ENCODE measurements at places on chromosomes 16 and 17.

- no peak for DNase-seq
These were observed 5.3 kb downstream of the PRR15L start for GRCh38 chr17:47952171-47953021.

- peak; percentile 9 for DNase-seq
These were observed 615 bp downstream of the PHKG2 start for GRCh38 chr16:30748634-30749445.

- no peak for DNase-seq
These were observed 6.2 kb downstream of the ATP6V0D1 start for GRCh38 chr16:67474551-67475455.

- DNase-seq, result no peak
These were observed 126.2 kb downstream of the MRM1 start for GRCh38 chr17:36727577-36727976.

GRCh38 chr16:69834807-69835466 is 72.8 kb downstream of the WWP2 start:
- DNase-seq, result no peak

GRCh38 chr16:82582975-82583374 is 43.8 kb upstream of the CDH13 start:
- DNase-seq, result no peak

- DNase-seq, result no peak
These were observed 61.5 kb downstream of the PCTP start for GRCh38 chr17:55812323-55812722.

DNA sequence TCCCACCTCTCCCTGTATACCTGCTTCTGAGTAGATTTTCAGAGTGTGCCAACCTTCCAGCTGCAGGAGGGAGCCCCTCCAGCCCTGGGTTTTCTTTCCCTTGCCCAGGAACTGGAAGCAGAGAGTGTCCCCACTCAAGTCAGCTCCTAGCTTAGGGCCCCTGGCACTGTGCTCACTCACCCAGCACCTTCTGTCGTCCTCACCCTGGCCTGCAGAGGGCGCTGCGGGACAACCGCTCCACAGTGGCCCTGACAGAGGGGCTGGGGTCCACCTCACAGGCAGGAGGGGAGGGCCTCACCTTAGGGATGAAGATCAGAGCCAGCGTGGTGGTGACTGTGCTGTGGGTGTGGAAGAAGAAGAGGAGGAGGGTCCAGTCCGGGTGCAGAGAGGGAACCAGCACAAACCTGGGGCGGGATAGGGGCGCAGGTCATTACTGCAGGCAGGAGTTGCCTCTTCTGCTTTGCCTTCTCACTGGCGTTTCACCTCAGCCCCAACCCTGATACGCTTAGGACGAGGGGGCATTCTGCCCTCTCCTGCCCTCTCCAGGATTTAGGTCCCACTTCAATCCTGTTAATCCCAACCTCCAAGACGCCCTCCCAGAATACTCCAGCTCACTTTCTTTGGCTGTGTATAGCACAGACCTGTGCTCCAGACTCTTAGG is 10.0 kb downstream of the GPR179 start:
- no peak for DNase-seq

GRCh38 chr17:43528319-43528987 is 17.7 kb downstream of the ETV4 start:
- no peak for DNase-seq

GRCh38 chr16:69069504-69069903 is 35.9 kb upstream of the HAS3 start:
- no peak for DNase-seq

- peak; percentile 90 for DNase-seq
These were observed 23.8 kb downstream of the COTL1 start for GRCh38 chr16:84593825-84594724.

GRCh38 chr17:9924735-9925191 is 19.7 kb upstream of the RCVRN start:
- DNase-seq, result no peak

DNA sequence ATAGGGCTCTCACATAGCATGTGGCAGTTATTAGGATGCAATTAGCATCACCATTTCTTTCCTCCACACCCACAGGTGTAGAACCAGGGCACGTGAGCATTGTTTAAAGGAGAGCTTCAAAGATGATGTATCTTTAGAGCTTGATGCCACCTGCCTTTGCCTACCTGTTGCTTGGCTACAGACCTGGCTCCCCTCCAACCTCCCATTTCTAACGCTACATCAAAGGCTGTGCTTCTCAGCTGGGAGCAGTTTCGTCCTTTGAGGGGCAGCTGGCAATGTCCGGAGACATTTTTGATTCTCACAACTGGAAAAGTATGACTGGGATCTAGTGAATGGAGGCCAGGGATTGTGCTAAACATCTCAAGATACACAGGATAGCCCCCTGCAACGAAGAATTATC is 78.5 kb upstream of the CLEC3A start:
- no peak for DNase-seq

- DNase-seq, result no peak
These were observed 8.7 kb downstream of the VASN start for GRCh38 chr16:4380119-4381063.

GRCh38 chr17:73552300-73553048 is 91.8 kb downstream of the SDK2 start:
- DNase-seq, result no peak

- peak; percentile 80 for DNase-seq
These were observed 493 bp downstream of the PLSCR3 start for GRCh38 chr17:7393613-7394451.

DNA sequence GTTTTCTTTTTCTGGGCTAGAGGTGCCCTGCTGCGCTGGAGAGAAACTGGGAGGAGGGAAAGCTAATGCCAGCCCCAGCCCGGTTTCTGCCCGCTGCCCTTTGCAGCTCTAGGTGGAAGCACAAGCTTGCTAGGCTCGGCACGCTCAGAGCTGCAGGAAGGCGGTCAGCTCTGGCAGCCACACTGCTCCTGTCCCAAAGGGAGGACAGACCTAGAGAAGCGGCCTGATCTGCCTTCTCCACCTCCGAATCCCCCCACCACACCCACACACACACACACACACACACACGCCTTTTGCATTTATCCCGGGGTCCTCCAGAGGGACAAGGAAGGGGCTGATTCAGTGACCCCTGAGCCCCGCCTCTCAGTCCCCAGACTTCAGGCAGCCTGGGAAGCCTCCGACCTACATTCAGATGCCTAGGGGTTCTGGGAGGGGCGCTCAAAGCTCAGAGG is 418.1 kb downstream of the SOX9 start:
- no peak for DNase-seq

- no peak for DNase-seq
These were observed 11.9 kb downstream of the SNX29 start for GRCh38 chr16:11988258-11988978.

- no peak for DNase-seq
These were observed 26.8 kb upstream of the PIK3R6 start for GRCh38 chr17:8894202-8894671.

- no peak for DNase-seq
These were observed 142.5 kb downstream of the IRX3 start for GRCh38 chr16:54143934-54144571.

DNA sequence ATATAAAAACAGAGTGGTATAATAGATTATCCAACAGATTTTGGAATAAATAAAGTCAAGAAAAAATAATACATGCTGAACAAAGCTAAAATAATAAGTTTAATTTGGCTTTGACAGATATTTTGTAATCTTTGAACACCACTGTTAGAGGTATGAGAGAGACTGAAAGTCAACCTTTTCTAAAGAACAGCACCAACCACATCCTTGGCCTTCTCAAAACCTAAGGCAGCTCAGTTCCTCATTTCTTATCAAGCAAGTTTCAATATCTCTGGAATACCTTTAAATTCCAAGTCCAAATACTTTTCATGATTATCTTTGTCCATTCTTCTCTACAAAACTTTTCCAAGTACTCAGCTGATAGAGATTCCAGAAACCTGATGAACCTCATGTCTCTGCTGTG is 1603.8 kb downstream of the CDH8 start:
- DNase-seq, result no peak

DNA sequence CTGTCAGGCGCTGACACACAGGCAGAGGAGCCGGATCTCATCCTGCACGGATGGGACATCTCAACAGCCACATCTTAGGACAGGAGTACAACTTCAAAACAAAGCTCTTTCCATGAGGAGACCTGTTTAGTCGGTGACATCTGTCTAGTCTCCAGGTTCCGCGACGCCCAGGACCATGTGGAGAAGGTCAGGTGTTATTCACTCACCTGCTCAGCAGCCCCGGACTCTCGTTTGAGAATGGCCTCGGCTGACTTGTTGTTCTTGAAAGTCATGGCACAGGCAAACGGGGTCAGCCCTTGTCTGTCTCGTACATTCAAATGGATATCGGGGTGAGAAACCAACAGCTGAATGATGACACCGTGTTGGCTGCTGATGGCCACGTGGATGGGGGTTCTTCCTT is 35.7 kb downstream of the CYB5D2 start:
- no peak for DNase-seq

DNA sequence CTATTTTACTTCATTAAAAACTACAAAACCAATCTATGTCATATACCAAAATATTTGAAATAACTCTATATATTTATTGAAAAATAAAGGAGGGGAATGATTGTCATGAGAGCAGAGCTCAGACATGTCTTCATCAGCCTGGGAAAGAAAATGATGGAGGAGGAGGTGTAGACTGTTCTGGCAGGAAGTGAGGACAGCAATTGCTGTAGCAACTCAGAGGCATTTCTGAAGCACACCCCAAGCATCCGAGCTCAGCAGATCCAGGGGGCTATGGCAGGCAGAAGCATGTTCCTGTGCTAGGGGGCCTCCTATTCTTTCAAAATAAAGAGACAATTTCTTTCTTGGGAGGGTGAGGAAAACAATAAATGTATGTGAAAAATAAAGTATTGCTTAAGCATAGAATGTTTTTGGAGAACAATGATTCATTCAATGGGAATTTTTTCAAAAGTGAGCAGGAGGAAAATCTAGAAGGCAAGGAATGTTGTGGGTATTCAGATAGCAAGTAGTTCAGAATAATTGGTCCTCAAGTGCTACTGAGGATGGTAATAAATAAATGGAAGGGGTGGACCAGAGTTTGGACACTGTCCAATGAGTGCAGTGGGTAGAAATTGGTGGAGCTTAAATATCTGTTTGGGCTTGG is 383.4 kb downstream of the CDH11 start:
- DNase-seq, result no peak

DNA sequence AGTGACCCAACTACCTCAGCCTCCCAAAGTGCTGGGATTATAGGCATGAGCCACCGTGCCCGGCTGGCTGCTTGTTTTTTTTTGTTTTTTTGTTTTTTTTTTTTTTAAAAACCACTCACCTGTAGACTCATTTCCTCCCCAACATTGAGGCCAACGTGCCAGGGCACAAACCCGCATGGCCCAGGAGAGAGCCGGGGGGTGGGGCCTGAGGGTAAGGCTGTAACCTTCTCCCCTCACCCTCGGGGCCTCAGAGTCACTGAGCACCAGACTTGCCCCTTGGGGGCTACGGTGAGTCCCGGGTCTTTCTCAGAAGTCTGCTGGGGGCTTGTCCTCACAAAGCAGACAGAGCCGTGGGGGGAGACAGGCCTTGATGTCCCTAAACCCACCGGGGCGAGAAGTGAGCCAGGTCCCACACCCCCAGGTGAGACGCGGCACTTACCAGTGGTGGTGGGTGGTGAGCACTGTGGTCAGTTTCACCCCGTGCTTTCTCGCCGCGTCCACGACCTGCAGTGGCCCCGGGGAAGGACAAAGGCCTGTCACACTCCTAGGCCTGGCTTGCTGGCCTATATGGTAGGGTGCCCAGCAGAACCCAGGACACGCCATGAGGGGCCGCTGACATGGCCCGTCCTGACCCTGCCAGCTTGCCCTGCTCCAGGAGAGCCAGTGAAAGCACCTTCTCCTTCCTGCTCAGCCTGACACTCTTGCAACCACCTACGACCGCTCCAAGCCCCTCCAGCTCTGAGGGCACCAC is 4.6 kb downstream of the HAGH start:
- no peak for DNase-seq

- no peak for DNase-seq
These were observed 65.1 kb upstream of the TOX3 start for GRCh38 chr16:52611817-52612673.

DNA sequence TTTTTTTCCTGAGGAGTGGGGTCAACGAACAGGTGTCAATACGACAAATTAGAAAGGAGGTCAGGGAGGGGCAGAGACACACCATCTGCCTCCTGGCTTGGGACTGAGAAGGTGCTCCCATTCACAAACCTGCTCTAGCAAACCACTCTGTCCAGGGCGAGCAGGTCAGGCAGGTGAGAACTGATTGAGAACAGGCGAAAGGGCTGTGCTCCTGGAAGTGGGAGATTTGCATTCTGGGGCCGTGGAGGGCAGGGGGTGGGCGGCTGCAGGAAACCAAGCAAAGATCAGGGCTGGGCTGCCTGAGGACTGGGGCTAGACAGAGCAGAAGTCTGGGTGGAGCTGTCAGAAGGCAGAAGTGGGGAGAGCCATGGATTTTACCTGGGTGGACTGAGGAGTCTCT is 98.9 kb upstream of the NLRP1 start:
- DNase-seq, result no peak

DNA sequence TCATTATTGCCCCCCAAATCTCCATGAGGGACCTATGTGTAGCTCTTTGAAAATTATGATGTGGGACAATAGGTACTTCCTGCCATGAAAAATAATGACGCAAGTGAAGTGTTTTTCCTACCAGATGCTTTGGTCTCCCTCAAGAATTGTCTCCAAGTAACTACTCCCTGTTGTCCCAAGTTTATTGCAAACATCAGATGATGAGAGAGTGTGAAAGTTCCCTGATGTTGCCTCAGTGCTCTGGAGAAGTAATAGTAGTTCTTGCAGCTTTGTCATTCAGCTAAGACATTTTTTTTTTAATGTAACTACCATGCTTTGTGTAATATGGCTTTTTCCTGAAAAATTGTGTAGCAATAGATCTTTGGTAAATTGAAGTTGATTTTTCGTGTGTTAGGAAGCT is 20.1 kb downstream of the LPCAT2 start:
- no peak for DNase-seq

DNA sequence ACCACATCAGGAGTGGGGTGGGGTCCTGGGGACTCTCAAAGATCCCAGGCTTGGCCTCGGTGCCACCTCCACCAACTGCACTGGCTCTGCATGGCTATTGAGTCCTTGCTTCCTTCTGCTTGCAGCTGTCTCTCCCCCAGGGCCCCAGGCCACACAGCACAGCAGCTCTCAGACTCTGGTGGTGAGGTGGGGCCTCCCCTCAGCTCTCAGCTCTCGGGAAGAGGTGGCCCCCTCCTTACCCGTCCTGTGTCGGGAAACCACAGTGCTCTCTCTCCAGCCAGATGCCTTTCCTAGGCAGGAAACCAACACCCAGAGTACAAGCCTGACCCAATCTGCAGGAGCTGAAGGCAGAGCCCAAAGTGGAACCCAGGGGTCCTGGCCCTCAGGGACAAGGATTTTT is 18.5 kb downstream of the SRCIN1 start:
- DNase-seq, result no peak
